ENCODE measurements at places on chromosomes 16 and 17.

DNA sequence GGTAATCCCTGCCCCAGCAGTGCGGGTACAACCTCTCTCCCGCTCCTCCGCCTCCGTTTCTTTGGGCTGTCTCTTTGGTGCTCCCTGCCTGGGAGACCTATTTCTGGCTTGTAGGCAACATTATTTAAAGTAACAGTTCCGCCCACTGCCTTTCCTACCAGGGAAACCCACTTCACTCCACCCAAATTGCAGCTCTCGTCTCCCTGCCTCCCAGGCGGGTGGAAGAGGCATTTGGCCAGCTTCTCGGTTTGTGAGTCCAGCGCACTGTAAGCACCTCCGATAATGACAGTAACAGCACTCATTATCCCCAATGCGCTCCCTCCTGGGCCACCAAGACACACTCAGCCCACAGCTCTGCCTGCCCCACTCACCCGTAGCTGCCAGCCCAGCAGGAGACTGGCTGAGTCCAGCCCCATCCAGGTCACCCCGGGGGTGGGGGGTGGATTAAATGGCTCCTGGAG lies 165.1 kb upstream of the CDC42EP4 start:
- DNase-seq = no peak

GRCh38 chr16:81523387-81524115 lies 78.9 kb downstream of the CMIP start:
- DNase-seq = no peak

DNA sequence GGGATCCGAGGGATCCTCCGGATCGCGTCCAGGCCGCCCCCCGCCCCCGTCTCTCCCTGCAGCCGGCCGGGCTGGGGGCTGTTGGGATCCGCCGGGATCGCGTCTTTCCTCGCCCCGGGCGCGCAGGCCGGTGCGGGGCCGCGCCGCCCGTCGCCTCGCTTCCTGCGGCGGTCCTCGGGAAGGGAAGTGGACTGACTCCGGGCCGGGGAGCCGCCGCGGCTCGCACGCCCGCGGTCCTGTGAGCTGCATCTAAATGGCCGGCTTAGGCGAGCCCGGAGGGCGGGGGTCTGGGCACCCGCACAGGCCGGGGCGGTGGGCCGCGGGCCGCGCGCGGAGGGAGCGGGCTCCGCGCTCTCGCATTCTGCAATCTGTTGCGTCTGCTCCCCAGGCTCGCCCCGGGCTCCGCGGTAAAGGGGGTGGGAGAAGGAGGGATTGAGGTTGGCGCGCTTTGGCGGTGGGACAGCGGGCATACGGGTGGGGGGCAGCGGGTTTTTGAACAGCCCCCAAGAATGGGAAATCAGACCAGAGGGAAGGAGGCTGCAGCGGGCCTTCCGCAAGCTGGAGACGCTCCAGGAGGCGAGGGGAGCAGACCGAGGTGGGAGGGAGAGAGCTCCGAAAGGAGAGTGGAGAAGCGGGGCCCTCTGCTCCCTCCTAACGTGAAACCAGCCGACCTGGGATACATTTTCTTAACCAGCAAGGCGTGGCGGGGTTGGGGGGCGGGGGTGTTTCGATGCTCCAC lies 2.2 kb downstream of the TMEM132E start:
- no peak for DNase-seq

DNA sequence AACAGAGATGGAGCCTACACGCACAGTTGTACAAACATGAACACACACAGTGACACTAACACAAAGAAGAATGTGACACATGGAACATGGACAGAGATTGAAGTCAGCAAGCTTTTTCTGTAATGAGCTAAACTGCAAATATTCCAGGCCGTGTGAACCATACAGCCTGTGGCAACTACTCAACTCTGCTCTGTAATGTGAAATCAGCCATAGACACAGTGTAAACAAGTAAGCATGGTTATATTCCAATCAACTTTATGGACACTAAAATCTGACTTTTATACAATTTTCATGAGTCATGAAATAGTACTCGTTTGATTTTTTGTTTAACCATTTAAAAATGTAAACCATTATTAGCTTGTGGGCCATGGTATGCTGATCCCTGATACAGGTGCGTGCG lies 120.2 kb downstream of the SMG6 start:
- no peak for DNase-seq

DNA sequence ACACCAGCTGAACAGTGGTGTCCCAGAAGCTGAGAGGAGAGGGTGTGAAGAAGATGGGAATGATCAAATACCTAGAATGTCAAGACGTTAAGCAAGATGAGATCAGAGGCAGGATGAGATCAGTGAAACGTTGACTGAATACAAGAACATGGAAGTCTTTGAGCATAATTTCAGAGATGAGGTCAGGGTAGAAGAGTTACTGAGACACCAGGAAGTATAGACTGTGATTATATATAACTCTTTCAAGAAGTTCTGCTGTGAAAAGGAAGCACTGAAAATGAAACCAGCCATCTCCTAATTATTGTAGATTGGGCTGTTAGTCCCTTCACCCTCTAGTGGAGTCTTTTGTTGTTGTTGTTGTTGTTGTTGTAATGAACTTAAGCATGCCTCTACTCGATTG lies 9.1 kb downstream of the SHCBP1 start:
- no peak for DNase-seq

DNA sequence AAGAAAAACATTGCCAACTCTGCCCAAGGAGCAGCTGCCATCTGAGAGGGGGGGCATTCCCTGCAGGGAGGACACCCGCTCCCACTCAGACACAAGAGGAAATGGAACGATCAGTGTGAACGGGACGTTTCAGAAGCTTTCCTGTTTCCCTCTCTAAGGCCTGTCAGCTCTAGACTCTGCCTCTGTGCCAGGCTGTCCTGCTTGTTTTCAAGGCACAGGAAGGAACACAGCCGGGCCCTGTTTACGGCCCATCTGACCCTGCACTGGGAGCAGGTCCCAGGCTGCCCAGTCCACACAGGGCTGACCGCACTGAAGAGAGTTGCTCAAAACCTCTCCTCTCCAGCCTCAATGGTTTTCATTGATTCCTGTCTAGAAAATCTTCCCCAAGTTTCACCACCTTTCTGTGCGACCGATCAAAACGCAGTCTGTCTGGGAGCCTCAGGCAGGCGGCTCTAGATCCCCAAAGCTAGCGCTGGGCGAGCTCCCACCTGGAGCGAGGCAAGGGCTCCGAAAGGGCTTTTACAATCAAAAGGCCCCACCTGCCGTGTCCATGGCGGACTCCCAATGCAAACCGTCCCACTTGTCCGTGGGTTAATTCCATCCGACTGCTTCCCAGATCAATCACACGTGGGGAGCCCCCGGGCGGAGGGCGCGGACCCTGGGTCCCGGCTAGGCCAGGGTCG lies 1.5 kb downstream of the PIEZO1 start:
- DNase-seq = no peak

DNA sequence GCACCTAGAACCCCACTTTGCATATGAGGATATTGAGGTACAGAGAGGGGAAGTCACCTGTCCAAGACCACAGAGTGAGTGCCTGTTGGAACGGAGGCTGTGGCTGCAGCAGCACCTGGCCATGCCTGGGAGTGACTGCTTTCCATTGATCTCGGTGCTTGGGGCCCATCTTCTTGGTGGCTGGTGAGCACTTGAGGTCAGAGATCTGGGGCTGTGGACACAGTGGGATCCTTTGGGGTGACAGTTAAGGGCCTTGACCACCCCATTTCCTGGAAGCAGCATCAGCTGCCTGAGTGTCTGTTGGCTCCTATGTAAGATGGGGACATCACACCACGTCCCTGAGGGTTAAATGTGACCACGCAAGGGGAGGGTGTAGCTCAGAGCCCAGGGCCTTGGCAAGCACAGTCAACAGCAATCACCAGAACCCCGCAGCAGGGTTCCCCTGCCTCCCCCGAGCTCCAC lies 111.7 kb downstream of the IRF8 start:
- no peak for DNase-seq

GRCh38 chr17:49545007-49545660 lies 30.5 kb upstream of the NXPH3 start:
- no peak for DNase-seq

- no peak for DNase-seq
Measured at GRCh38 chr16:54673313-54673712, 257.4 kb upstream of the IRX5 start.

- DNase-seq = peak; percentile 37
Measured at GRCh38 chr17:35947156-35947585, 3.7 kb upstream of the LYZL6 start.

DNA sequence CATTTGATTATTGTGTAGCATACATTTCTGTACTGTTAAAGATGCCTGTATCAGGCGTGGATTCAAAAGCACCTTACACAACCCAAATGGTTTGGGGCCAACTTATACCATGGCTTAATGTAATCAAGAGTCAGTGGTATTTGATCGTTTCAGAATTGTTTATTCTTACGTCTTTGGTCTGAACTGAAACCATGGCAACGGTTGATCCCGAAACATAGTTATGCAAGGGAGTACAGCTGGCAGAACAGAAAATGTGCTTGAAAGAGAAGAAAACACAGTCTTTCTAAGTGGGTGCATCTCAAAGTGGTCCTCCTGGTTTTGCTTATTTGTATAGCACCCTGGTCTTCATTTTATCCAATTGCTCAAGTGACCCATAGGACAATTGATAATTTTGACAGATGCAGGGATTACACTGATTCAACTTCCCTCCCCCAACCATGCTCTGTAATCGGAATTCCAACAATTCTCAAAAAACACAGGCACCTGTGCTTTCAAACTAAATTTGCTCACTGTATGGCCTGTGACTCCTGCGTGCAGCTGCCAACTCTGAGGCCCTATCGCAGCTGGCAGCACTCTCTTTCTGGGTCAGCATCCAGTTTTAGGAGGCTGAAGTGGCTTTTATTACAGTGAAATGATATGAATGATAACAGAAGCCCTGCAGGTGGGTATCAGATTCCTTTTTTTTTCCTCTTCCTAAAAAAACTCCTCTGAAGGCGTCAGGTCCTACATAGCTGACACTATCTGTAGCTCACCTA lies 77.0 kb upstream of the AXIN2 start:
- DNase-seq = no peak

- DNase-seq = no peak
Measured at GRCh38 chr16:85092851-85093250, 19.4 kb downstream of the CIBAR2 start.

- DNase-seq = no peak
Measured at GRCh38 chr17:82215095-82215971, 2.7 kb upstream of the CCDC57 start.

DNA sequence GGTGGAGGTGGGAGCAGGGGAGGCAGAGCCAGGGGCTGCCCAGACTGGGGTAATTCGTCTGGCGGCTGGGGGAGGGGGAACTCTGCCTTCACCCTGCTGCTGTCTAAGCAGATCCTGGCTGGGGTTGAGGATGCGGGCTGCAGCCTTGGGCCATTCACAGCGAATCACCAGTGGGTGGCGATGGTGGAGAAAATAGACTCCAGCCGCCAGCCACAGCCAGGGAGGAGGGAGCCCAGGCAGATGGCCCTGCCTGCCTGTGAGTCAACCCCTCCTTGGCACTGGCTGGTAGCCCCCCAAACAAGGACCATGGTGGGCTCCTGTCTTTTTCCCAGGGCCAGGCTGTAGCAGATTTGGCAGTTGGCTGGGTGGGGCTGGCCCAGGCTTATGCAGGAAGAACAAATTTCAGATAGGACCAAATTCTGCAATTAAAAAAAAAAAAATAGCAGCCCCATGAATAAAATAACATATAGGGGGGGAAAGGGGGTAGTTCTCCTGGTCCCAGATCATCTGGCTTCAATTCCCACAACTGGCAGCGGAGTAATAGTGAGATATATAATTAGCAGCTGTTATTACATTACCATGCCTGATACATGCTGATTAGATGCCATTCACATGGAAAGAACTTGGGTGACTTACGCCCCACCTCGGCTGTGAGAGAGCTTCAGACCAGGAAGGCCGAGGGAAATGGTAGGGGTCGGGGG lies 41.5 kb upstream of the CDH5 start:
- DNase-seq = no peak

- no peak for DNase-seq
Measured at GRCh38 chr17:1351971-1352370, 48.1 kb downstream of the YWHAE start.

GRCh38 chr17:20092261-20092867 lies 83.2 kb downstream of the SPECC1 start:
- DNase-seq = no peak

DNA sequence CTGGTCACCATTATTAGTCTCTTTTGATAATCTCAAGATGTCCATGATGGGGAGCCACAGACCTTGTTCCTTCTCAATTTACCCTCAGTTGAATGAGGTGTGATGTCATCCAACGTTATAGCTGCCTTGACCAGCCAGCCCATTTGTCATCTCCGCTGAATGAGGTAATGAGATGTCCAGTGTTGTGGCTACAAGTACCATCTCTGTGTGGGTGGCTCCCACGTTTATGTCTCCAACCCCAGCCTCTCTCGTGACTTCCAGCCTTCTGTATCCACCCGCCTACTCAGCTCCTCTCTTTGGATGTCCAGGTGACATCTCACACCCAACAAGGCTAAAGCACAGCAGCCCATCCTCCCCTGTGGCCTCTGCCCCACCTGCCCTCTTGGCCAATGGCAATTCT lies 18.2 kb downstream of the DNAH17 start:
- DNase-seq = no peak

DNA sequence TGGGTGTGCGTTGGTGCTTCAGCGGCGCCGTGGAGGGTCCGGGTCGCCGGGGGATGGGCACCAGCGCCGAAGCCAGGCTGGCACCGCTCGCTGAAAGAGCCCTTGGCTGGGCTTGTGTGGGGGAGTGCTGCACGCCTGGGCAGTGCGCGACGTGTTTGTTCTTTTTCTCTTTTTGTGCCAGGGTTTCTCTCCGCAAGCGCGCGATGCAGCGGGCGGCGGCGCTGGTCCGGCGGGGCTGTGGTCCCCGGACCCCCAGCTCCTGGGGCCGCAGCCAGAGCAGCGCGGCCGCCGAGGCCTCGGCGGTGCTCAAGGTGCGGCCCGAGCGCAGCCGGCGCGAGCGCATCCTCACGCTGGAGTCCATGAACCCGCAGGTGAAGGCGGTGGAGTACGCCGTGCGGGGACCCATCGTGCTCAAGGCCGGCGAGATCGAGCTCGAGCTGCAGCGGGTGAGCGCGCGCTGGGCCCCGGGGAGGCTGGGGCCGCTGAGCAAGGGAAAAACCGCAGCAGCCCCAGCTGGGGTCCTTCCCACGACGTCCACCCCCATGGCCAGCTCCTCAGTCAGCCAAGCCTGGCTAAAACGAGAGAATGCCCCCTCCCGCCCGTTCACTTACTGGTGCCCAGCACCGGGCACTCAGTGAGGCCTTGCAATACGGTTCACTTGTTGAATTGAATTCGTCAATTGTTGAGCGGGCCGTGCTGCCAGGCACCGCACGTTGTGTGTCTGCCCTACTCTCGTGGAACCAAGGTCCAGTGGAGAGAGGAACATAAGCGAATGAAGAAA lies 541 bp downstream of the GPT2 start:
- no peak for DNase-seq

Measured in tibial nerve (tissue), 4 donors.